ENCODE measurements at places on chromosomes 1 and 21. TPM values are rescaled to one million over a fixed set of nuclear protein-coding genes. Genes with fewer than 3 reads are reported as not detected.

UCK2 gene
- 194 TPM for total RNA-seq

DNA sequence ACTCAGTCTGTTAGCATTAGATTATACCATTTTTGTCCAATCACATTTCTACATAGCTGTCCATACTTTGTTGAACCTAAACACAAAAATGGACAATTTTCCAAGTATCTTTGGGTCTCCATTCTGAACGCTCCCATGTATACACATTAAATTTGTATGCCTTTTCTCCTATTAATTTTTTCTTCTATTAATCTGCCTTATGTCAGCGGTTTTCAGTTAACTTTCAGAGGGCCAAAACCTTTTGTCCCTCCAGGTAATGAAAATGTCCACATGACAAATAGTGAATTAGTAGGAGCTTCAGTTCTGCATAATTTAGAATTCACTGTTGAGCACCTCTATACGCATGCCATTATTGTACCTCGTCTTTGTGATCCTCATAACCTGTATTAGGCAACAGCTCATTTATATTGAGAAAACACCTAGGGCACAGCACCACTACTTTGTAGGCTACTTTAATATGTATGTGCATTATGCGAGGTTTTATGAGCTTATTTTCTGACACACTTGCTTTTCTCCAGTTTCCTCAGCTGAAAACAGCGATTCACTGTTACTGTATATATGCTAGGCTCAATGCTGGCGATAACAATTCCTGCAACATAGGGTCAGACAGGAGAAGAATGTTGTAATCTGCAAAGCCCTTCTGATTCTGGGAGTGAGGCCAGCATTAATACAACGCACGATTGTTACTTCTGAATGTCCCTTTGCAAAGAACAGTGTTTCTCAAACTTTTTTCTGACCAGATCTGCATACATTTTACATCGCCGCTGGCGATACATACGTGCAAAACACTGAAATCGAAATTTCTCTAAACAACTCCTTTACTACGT, 1.1 kb upstream of the ABCD3 start:
- peak; percentile 64 for DNase-seq

GRCh38 chr1:222996310-222996975, 146.6 kb downstream of the TLR5 start:
- peak; percentile 11 for DNase-seq

GRCh38 chr1:162943622-162944021, 82.6 kb upstream of the CCDC190 start:
- DNase-seq, result no peak

DNA sequence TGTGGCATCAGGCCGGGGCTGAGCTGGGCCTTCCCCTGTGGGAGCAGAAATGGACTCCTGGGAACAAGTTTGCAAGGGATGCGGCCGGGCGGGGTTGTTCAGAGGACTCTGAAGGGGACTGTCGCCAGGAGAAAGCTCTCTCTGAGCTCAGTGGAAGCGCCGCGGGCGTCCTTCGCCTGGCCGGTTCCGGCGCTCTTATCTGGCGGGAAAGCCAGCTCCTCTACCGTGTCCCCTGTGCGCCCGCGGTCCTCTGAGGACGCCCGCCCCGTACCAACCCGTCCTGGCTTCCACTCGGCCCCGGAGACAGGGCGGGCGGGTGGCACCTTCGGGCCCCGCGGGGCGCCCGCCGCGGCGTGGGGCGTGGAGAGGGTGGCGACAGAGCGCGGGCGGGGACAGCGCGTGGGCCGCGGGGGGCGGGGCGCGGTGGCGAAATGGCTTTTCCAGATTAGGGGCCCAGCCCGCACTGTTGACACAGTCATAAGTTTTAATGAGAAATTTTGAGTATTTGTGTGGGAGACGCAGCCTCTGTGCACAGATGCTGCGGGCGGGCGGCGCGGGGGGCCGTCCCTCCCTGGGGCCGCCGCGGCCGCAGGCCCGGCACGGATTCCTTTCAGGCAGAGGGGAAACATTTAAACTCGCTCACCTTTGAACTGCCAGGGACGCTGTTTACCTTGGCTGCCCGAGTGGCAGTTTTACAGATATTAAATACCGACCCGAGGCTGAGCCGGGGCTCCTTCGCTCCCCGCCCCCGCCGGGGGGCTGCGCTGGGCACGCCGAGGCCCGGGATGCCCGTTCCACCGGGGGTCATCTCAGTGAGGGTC, 70.2 kb downstream of the FOXD2 start:
- DNase-seq, result peak; percentile 63

Measured in HT-29 (cell line).